Fibroblast of skin of right quadriceps (primary cell): ENCODE measurements at places on chromosomes 6 and 20.
A peak's percentile ranks its signal among the peaks of the same experiment; 100 is the strongest.

- DNase-seq: peak; percentile 62
These were observed 143.4 kb downstream of the ADGRB3 start for GRCh38 chr6:68778356-68779020.

DNA sequence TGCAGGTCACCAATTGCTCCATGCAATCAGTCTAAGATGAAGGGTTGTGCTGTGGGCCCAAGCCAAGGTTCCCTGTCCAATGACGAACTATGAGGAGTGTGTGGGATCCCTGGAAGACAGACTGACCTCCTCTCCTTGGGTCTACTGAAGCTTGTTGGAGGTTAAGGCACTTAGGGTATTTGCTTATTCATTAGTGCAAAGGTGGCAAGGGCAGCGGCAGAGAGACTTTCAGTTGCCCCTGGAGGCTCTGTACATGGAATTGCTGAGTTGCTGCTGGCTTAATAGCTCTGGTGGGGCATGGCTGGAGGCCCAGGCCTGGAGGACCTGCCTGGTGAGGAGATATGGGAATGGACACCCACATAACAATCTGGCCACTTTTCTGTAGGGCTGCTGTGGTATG lies 29.8 kb upstream of the CST5 start:
- DNase-seq: no peak

- DNase-seq: peak; percentile 30
These were observed 251.6 kb upstream of the TAB2 start for GRCh38 chr6:149065658-149066556.

DNA sequence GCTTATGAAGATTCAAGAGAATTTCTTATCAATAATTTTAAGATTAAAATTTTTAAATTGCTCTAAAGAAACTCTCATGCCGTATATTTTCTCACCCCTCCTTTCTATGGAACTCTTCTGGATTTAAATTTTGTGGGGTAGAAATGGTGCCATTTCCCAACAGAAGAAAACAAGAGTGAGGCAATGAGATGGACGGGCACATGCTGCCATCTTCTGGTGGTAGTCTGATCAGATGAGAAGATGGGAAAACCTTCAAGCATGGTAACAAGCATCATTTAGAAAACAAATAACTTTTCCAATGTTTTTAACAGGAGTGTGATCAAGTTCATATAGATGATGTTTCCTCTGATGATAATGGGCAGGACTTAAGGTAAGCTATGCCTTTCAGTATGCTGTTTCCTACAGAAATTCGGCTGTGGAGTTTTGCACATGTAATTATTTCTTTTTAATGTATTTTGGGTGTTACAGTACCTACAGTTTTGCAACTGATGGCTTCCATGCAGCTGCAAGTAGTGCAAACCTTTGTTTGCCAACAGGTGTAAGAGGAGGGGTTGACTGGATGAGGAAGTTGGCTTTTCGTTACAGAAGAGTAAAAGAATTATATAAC lies 271.4 kb downstream of the EYA4 start:
- DNase-seq: peak; percentile 39

DNA sequence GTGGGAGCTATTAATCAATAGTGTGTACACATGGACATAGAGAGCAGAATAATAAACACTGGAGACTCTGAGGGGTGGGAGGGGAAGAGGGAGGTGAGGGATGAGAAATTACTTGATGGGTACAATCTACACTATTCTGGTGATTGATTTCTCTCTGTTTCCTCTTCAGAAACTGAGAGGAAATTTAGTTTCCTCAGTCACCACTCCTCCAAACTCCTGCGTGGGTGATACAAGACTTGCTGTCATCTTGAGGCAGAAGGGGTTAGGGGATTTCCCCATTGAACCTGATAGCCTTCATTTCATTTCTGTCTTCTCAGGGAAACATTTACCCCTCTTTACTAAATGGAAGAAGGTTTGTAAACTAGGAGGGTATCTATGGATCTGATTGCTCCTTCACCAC lies 84.3 kb upstream of the ESR1 start:
- no peak for DNase-seq

DNA sequence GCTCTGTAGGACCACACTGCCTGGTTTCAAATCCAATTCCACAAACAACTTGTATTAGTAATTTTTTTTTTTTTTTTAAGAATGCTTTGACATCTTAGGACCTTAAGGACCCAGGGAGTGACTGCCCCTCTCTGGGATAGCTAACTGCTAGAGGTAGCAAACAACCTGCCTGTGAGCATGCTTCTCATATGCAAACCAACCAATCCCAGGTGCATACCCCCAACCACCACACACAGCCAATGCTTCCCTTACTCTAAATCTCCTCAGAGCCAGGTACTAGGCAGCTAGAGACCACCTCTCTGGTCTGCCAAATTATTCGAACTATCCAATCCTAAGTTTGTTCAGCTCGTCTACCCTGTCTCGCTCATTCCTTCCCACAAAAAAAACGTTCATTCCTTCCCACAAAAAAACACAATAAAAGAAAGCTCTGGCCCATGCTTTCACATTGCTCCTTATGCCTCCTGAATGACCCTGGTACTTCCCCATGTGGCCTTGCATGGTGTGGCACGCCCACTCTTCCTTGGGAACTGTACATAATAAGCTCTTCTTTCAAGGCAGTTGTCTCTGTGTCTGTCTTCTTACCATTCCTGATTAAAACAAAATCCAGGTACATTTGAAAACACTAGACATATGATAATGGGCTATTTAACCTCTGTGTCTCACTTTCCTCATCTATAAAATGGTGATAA lies 6.4 kb downstream of the SERAC1 start:
- DNase-seq: no peak

- DNase-seq: no peak
These were observed 26.1 kb upstream of the NKAIN2 start for GRCh38 chr6:123777563-123777962.

GRCh38 chr20:59629141-59630045 lies 25.1 kb downstream of the PHACTR3 start:
- no peak for DNase-seq
